ENCODE measurements at places on chromosomes 16 and 17.
A peak's percentile ranks its signal among the peaks of the same experiment; 100 is the strongest.

GRCh38 chr17:4485676-4486646, 12.7 kb upstream of the SPNS2 start:
- peak; percentile 29 for DNase-seq

DNA sequence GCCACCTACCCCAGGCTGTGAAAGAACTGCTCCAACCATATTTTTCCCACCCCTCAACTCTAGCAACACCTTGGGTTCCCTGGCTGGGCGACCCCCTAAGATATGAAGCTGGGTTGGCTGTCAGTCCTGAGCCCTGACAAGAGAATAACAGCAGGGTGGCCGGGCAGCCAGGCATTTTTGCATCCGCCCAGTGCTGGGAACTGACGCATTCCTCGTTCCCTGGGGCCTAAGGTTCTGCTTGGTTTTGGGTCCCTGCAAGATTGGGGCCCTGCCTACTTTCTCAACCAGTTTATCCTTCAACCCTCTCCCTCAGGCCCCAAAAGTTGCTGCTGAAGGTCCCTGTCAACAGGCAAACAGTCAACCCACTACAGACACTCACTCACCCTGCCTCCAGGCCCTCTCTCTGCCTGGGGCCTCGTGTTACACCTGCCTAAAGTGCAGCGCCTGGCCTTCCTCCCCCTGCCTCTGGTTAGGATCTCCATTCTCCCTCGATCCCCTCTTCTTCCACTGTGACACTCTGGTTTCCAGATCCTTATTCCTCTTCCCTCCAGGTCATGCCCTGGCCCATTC, 151.5 kb downstream of the STX8 start:
- DNase-seq: no peak

DNA sequence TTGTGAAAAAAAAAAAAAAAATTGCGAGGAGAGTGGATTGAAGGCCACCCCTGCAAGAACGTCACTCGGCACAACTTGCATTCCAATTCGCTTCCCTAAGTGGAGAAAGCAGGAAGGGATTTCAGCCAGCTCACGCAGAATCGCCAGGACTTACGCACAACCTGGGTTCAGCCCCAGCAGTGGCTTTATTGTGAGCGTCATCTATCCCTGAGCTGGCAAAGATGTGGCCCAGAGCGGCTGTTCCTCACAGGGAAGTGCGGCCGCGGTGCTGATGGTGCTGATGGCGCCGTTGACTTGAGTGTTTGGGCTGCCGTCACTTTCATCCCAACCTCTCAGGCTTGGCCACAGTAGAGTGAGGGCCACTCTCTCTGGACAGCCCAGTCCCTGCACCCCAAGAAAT, 197.6 kb downstream of the NTN1 start:
- no peak for DNase-seq

GRCh38 chr17:42109086-42109485, 3.4 kb downstream of the DHX58 start:
- no peak for DNase-seq

- no peak for DNase-seq
Measured at GRCh38 chr17:4583206-4583605, 1.1 kb upstream of the SMTNL2 start.

DNA sequence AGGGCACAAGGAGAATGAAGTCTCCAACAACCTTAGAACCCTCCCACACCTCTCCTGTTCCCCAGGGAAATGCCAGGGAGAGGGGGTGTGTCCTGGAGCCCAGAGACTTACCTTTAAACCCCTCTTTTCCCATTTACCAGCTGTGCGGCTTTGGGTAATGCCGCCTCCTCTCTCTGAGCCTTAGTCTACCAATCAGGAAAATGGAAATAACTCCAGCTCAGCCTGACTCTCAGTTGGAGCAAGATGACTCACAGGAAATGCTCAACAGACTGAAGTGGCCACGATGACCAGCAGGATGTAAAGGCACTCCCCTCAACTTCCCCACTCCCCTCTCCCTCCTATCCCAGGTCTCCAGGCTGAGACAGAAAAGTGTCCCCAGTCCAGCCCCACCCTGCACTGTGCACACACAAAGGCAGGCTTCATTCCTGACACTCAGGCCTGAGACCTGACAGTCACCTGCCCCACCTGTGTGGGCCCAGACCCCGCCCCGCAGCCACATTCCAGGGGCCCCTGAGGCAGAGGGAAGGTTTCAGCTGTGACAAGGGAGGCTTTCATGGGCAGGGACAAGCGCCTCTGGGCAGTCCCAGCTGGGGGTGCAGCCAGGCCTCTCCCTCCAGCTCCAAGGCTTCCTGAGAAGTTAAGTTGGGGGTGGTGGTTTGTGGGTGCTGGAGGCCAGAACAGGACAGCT, 3.0 kb upstream of the KRT15 start:
- no peak for DNase-seq

DNA sequence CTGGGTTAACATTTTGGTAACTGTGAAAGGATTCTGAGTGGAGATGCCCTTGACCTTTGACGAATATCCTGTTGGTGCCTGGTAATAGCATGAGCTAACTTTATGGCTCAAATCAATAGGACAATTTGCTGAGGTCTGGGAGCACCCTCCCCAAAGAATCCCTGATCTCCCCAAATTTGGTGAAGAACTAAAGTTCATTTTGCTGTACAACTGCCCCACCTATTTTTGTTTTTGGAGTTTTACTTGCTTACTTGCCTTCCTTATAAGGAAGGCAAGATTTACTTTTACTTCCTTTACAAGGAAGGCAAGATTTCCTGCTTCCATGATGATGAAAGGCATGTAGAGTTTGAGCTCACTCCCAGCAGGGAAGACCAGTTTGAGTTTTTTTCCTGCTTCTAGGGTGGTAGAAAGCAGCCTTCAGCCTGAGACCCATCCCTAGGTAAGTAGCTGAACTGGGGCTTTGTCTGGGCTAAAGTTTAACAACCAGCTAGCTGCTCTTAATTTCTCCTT, 2.8 kb downstream of the KRTAP4-9 start:
- no peak for DNase-seq

GRCh38 chr16:89320782-89321501, 103.4 kb downstream of the ZNF778 start:
- DNase-seq: no peak

DNA sequence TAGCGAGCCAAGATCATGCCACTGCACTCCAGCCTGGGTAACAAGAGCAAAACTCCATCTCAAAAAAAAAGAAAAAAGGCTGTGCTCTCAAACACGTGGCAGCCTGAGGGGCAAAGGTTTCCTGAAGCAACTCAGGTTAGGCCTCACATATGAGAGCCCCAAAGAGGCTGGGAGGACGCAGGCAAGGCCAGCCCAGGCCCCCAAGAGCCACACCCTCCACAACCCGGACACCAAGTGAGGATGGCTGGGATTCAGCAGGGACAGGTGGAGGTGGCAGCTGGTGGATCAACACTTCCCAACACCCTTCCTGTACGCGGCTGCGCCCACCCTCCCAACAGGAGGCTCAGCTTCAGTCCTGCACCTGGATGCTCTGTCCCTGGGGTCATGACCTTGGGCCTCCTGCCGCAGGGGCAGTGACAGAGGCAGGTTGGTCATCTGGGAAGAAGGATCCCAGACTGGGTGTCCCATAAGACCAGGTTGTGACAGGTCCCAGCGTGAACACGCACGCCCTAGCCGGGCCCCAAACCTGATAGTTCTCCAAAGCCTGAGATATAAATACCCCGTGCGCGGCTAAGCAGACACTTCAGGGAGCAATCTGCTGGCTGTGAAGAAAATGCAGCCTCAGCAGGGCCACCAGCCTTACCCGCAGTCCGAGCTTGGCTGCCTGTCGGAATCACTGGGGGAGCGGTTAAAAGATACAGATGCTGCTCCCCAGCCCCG, 78.1 kb downstream of the TIMM22 start:
- DNase-seq: no peak

GRCh38 chr17:55436224-55437158, 14.9 kb upstream of the MMD start:
- no peak for DNase-seq

DNA sequence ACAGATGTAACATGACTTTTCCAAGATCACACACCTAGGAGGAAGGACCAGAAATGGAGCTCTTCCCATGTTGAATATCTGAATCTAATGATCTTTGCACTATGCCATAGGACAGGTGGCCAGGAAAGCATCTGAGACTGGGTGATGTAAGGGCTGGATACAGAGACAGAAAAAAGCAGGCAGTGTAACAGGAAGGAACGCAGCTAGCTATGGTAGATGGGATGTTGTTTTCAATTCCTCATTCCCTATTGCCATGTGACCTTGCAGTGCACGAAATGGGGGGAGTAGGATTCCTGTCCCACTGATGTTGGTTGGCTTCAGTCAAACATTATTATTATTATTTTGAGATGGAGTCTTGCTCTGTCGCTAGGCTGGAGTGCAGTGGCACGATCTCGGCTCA, 3.7 kb upstream of the NPIPB15 start:
- DNase-seq: no peak

DNA sequence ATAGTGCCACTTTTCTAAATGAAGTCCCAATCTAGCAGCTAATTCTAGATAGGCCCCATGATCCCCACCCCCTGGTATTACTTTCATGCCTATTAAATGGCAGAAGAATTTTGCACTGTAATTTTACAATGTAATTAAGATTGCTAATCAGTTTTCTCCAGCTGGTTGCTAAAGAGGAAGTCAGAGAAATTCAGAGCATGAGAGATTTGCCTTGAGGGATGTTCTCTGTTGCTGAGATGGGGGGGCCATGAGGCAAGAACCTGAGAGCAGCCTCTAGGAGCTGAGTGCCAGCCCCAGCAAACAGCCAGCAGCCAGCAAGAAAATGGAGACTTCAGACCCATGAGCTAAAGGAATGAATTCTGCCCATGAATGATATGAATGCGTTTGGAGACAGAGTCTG, 38.9 kb downstream of the SHCBP1 start:
- no peak for DNase-seq

GRCh38 chr17:78393575-78393974, 15.1 kb downstream of the PGS1 start:
- no peak for DNase-seq

DNA sequence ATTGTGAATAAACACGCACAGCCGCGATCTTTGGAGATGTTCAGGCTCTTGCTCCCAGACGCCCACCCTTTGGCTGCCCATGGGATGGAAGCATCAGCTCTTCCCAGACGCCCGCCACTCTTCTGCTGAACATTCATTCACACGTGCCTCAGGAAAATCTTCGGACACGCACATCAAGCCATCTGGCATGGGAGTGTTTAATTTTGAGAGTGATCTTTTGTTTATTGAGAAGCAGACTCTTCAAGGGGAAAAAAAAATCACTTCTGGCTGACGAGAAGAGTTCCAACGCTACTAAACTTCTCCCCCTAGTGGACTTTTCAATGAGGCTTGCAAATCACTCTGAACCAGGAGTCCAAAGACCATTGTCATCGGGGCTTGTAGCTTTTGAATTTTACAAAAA, 62.0 kb upstream of the NUDT7 start:
- no peak for DNase-seq

DNA sequence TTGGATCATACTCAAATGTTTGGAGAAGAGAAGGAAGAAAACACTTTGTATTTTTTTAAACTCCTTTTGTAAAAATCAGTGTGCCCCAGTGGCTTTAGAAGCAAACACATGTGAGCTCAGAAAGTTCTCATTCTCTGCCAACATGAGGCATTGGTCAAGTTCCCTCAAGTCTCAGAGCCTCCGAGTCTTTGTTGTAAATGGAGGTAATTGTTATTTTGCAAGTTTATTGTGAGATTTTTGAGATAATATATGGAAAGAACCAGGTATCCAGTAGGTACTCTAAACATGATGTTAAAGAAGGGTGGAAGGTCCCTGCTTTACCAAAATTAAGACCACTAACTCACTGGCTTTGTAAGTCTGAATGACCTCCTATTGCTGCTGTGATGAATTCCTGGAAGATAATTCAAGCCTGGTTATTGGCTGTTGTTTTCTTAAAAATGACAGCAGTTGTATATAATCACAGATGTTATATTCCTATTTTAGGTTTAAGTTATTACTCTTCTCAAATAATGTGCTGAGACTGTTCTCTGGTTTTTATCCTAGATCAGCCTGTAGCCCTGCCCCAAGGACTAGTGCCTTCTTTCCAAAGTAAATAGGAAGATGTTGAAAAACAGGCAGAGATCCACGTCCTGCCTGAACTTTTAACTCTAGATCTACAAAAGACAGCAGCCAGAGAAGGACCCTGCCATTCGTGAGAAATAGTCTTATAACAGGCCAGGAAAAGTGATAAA, 2.4 kb downstream of the HLF start:
- DNase-seq: no peak

GRCh38 chr17:56475116-56475515, 118.4 kb upstream of the NOG start:
- no peak for DNase-seq
